ENCODE measurements at places on chromosomes 2 and 18.

DNA sequence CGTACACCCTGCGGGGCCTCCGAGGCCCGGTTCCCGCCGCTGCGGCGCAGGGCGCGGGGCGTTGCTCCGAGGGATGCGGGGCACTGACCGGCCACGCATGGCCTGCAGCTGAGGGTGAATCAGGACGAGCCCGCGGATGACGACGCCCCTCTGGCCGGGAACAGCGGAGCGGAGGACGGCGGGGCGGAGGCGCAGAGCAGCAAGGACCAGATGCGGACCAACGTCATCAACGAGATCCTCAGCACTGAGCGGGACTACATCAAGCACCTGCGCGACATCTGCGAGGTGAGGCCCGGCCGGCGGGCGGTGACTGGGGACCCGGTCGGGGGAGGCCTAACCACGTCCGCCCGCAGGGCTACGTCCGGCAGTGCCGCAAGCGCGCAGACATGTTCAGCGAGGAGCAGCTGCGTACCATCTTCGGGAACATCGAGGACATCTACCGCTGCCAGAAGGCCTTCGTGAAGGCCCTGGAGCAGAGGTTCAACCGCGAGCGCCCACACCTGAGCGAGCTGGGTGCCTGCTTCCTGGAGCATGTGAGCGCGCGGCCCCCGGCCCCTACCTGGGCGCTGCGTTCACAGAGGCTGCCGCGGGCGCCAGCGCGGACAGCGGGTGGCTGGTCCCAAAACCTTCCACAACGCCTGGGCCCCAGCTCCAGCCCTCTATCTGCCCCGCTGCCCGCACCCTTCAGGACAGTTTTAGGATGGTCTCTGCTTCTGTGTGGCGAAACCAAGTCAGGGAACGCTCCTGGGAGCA is 53.2 kb downstream of the FAM168B start:
- DNase-seq = no peak

GRCh38 chr2:20483194-20483895 is 36.5 kb downstream of the RHOB start:
- no peak for DNase-seq

- DNase-seq = no peak
Observed at GRCh38 chr2:223300326-223300725, 248.3 kb downstream of the KCNE4 start.

DNA sequence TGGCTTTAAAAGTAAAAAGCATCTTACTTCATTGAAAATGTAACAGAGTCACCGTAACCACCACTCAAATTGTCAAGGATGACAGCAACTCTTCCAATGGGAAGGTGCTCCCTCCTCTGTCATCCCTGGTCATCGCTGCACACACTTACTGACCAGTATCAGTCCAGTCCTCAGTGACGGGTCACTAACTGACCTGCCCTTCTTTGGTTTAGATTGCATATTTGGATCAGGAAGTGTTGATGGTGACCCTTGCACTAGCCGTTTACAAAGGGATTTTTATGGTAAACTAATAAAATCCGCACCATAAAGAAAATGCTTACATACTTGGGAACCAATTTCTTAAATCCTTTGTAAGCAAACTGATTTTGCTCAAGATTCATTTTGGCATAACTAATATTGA is 141.9 kb upstream of the ACAA2 start:
- no peak for DNase-seq

DNA sequence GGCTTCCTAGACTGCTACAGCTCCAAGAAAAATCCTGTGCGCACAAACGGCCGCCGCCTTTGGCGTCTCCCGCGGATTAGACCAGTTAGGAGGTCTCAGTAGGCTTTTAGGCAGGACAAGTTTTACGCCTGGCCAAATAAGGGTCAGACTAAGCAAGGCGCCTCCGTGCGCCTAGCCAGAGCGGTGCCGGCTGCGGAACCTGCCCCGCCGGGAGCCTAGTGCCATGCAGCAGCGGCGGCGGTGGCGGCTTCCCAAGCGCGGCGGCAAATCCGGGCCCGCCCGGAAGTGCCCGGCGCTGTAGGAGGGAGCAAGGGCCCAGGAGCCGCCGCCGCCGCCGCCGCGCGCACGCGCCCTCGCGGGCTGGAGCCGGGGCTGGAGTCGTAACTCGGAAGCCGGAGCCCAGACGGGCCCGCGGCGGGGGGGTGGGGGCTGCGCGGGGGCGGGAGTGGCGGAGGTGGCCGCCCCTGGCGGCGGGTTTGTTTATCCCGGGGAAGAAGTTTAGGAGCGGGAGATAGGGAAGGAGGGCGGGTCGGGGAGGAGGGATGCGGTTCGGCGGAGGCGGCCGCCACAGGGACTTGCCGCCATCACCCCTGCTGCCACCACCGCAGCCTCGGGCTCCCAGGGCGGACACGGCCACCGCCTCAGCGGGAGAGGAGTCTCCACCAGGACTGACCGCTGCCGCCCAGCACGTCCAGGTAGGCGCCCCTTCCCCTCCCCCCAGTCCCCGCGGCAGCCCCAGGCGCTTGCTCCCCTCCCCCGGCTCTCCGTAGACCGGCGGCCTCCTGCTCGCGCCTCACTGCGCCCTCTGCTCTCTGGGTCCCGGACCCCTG is at the start of gene SPOPL:
SPOPL (plus strand) TSS at position 346 of the 830 bp plus-strand sequence. CDS start 48,447 bp downstream, outside the sequence.
- peak; percentile 96 for DNase-seq

DNA sequence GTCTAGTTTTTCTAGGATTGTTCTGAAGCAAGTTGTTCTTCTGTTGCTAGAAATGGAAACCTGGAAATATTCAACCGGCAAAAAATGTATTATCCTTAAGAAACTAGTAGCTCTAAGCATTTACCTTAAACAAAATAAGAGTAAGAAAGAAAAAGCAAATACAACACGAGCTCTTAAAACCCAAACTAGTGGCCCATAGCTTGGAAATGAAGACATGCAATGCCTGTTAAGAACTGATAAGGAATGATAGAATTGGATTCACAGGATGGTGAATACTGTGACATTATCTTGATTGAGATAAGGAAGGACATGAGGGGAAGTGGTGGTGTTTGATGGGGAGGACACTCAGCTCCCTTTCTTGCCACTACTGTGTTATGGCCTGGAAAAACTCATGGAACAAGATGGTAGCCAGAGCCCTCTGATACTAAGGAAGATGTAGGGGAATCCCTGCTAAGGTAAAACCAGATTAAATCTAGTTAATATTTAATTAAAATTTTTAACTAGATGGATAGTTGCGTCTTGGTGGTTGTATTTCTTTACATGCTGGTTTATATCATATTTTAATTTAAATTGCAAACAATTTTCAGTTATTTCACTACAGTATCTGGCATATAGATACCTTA is 193.8 kb downstream of the LPIN1 start:
- DNase-seq = no peak

DNA sequence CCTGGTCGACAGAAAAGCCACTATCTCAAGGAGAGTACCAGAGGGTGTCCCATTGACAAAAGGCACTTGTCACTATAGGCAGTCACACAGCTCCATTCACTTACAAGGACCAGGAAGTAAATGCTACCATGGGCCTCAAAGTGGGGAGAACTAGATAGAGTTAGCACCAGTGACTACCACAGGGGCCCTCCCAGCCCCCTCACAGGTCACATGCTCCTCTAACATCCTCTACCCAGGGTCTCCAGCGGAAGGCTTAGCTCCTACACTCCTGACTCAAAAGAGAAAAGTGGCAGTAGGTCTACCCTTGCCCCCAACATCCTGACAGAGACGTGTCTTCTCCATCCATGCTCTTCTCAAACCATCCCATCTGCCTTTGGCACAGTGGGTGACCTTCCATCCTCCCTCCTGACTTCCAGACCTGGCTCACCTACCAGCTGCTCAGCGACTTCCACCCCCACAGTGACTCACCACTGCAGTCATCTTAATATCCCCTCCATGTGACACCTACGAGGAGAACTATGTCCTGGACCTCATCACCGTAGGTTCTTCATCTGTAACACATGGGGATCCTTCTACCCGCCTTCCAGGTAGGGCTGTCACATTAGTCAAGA is 5.6 kb upstream of the DNMT3A start:
- DNase-seq = no peak

GRCh38 chr2:20449501-20450200 is 2.8 kb downstream of the RHOB start:
- DNase-seq = no peak

DNA sequence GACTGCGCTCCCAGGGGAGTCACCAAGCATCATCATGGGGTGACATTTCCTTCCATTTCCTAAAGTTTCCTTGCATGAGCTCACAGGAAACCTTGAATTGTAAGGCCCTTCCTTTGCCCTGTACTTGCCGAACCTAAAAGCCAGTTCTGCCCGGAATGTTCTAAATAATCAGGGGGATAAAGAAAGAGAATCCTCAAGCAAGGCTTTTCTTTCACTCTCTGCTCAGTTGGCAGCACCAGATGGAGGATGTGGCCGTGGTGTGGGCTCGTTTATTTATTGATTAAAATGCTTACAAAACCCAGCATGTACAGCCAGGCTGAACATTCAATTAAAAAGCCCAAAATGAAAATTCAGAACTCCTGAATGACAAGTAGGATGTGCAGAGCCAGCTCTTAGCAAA is 170.5 kb downstream of the SH3RF3 start:
- no peak for DNase-seq
